Fibroblast of upper back skin (primary cell): ENCODE measurements at places on chromosomes 16 and 17.

- DNase-seq: no peak
Measured at GRCh38 chr17:58416396-58416795, 938 bp downstream of the RNF43 start.

DNA sequence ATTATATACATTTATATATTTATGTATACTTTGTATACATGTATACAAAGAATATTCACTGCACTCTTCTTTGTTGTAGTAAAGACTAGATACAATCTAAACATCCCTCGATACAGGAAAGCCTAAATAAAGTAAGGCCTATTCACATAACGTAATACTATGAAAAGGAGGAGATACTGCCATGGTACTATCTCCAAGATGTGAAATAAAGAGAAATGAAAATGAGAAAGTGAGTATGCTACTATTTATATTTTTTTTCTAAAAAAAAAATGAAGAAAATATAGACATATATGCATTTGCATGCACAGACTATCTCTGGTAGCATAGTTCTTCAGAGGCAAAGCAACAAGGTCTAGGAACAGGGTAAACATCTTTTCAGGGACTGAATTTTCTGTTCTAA, 19.4 kb downstream of the CFDP1 start:
- no peak for DNase-seq

DNA sequence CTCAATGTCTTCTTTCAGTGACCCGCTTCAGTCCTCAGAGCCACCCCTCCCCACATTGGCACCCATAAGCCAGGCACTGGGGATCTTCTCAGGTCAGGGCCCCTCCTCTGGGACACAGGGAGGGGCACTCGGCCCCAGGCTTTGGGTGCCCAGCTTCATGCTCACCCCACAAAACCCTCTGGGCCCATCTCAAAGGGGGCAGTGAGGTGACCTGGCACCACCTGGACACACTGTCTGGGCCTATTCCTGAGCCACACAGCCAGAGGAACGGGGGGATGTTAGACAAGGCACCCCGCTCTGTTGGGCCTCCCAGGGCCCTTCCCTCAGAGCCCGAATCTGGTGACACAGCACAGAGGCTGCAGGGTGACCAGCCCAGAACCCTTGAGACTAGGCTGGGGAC, 36.1 kb downstream of the TNFRSF13B start:
- no peak for DNase-seq

GRCh38 chr17:50863221-50863843, 2.8 kb downstream of the TOB1 start:
- no peak for DNase-seq

DNA sequence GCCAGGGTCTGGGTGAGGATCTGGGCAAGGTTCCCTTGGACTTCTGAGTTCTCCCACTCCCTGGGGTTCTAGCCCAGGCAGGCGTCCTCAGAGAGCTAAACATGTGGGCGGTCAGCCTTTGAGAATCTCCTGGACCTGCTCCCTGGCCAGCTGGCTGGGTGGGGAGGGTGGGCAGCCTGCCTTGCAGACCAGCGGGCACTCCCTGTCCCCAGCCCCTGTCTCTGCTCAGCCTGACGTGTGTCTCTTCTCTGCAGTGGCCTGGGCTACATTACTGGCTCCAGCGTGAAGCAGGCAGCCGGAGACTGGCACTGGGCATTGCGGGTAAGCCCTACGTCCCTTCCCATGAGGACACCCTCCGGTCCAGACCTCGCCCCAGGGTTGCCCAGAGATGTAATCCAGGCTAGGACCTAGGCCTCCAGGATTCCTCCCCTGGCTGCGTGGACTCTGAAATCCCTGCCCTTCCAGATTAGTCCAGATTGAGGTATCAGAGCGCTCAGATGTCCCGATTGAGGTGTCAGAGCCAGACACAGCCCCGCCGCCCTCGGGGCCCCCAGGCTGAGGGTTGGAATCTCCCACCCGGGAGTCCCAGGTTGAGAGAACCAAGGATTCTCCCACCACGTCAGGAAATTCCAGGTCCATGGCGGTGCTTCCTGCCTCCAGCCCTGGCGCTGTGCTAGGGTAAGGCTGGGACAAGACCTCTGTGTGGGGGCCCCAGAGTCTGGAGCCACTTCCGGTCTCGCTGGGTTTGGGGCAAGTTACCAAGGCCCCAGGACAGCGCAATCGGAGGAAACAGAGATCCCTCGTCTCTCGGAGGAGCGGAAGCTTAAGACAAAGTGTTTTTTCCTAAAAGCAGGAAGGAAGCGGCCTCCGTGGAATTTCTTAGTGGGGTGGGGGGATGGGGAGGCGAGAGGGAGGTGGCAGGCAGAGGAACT, 24.1 kb downstream of the MYBBP1A start:
- peak; percentile 20 for DNase-seq

DNA sequence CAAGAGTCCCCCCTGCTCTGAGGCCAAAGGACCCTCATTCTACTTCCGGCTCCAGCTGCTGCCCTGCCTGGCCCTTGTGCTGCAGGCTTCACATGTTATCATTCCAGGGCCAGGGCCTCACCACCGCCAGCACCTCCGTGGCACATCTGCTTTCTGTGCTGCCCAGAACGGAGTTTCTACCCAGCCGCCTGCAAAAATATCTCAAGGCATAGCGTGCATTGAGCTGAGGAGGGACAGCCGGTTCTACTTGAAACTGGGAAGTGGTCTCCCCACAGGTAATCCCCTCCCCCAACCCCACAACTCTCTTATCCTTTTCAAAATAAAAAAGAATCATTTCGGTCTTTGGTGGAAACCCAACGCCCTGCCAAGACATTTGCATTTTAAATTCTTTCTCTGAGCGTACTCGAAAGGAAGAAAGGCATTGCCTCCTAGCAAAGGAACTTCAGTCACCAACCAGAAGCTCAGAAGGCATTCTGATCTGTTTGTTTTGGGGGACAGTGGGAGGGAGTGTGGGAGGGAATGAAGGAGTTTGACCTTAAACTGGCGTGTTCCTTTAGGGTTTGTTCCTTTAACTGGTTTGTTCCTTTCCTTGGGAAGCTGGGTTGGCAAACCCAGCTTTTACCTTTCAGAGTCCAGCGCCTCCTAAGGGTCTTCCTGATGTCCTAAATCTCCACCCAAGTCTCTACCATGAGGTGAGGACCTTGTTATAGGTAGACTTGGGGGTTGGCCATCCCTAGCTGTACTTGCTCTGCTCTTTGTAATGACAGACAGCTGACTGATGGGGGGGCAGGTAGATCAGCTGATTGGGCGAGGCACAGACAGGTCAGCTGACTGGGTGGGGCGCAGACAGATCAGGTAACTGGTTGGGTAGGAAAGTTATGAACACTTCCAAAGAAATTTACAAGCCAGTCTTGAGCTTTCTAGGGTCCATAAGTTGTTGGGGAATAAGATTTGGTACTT, 33.4 kb upstream of the PIK3R6 start:
- DNase-seq: no peak

DNA sequence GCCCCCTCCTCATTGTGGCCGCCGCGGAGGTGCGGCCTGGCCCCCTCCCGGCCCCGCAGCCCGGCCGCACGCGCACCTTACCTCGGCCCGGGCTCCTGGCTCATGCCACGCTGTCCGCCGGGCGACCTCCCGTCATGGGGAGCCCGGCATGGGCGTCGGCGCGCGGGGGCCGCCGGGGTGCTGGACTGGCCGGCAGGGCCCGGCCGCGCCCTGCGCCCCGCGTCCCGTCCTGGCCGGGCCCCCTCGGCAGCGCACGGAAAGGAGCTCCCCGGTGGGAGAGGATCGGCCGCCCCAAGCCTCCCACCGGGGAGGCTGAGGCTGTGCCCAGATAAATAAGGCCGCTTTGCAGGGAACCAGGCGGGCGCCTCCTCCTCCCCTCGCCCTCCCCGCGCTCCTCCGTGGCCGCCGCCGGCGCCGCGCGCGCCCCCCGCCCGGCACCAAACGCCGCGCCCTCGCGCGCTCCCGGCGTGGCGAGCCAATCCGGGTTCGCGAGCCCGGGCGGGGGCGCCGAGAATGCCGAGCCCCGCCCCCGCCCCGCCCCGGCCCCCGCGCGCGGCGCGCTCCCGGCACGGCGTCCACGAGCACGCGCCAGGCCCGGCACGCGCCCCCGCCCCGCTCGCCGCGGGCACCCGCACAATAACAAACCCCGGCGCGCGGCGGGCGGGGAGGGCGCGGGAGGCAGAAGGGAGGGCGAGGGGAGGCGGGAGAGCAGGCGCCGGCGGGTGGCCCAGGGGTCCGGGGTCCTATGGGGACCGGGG, at the start of gene FBXL16:
Gene FBXL16 (minus strand): TSS at position 371 of the 758 bp plus-strand sequence. CDS start 8,396 bp downstream, outside the sequence.
- DNase-seq: no peak

- DNase-seq: peak; percentile 18
Measured at GRCh38 chr17:81322271-81323082, 27.4 kb upstream of the SLC38A10 start.

DNA sequence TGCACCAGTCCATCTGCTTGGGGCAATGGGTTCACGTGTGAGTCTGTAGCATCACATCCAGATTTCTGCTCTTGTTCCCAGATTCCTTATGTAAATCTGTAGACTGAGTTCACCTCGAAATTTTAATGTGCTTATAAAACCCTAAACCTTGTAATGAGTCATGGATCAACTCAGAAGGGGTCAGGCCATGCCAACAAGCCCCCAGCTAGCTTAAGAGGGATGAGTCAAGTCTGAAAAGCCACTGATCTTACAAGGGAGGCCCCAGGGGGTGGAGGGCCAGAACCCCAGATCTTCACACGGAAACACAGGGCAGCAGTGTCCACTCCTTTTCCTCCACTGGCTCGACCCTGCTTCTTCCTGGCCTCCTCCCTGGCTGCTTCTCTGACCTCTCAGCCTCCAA, 399.1 kb upstream of the CDH5 start:
- DNase-seq: peak; percentile 67

DNA sequence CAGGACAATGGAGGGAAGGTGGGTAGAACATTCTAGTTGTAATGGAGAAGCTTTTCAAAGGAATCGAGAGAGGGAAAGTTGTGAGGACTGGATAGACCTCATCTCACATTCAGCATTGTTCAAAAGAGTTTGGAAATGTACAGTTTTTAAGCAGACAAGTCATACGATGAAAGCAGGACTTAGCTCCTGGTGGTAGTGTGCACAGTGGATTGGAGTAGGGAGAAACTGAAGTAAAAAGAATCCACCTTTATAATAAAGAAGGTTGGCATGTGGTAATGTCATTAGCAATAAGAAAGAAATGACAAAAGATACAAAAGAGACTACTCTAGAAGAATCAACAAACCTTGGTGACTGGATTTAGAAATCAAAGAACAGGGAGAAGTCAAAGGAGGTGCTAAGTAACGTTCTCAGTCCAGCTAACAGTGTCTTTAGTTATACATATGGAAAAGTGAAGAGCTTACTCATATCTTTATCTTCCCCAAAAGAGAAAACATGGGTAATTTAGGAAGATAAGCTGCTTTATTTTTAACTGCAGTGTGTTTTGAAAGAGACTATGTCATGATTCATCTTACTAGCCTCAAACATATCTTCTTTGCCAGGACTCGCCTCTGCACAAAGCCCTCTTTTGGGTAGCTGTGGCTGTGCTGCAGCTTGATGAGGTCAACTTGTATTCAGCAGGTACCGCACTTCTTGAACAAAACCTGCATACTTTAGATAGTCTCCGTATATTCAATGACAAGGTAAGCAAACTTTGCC, 18.7 kb upstream of the EVI2A start:
- peak; percentile 72 for DNase-seq

DNA sequence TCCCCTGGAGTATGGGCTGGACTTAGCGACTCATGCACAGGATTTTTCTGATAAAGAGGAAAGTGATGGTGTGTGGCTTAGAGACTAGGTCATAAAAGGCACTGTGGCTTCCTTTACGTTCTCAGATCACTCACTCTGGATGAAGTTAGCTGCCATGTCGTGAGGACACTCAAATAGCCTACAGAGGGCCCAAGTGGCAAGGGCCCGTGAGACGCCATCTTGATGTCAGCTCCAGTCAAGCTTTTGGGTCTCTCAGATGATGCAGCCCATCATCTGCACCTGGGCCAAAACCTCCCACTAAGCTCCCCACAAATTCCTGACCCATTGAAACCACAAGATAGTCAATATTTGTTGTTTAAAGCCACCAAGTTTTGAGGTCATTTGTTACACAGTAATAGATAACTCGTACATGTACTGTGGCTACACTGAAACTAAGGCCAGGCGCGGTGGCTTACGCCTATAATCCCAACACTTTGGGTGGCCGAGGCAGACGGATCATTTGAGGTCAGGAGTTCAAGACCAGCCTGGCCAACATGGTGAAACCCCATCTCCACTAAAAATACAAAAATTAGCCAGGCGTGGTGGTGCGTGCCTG, 14.7 kb downstream of the ST6GALNAC2 start:
- no peak for DNase-seq

- DNase-seq: no peak
Measured at GRCh38 chr17:83187782-83188311, 108.4 kb downstream of the METRNL start.
